NCI-H2171 treated with DMSO at 0.1 percent for 48 hours (cell line): ENCODE measurements at places on chromosomes 2 and 18.

GRCh38 chr18:34929336-34929780 is 111.9 kb upstream of the MAPRE2 start:
- no peak for DNase-seq

DNA sequence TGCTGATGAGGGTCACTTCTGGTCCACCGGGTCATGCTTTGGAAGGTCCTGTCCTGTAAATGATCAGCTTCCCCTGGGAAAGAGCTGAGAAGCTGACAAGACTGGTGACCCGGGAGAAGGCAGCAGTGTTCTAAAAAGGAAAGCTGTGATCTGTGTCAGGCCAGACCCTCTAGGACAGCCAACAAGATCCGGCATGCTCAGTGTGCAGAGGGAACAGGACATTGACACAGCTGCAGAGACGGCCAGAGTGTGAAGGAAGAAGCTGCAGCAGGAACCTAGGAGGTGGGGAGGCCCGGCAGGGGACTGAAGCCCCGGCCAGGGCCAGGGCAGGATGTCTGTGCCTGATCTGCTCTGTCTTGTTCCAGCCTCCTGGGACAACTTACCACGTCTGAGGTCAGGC is 372.7 kb upstream of the ID2 start:
- no peak for DNase-seq

GRCh38 chr2:19857806-19858205 is 44.0 kb downstream of the TTC32 start:
- no peak for DNase-seq

- no peak for DNase-seq
Measured at GRCh38 chr2:134668821-134669220, 50.0 kb downstream of the TMEM163 start.

DNA sequence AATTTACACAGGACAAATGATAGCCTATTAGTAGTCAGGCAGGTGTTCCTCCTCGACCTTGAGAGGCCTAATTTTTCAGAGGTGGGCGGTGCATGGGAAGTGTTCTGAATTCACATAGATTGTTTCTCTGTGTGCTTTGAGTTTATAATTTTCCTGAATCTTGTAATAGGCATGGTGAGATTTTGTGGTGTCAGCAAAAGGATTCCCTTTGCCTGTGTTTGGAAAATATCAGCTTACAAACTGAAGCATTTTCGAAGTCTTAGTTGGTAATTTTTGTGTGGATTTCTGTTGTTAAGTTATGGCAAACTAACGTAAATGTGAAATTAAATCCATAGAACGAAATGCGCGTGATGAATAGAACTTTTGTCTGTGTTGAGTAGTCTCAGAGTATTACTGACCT is 194.0 kb upstream of the RBMS1 start:
- peak; percentile 49 for DNase-seq

DNA sequence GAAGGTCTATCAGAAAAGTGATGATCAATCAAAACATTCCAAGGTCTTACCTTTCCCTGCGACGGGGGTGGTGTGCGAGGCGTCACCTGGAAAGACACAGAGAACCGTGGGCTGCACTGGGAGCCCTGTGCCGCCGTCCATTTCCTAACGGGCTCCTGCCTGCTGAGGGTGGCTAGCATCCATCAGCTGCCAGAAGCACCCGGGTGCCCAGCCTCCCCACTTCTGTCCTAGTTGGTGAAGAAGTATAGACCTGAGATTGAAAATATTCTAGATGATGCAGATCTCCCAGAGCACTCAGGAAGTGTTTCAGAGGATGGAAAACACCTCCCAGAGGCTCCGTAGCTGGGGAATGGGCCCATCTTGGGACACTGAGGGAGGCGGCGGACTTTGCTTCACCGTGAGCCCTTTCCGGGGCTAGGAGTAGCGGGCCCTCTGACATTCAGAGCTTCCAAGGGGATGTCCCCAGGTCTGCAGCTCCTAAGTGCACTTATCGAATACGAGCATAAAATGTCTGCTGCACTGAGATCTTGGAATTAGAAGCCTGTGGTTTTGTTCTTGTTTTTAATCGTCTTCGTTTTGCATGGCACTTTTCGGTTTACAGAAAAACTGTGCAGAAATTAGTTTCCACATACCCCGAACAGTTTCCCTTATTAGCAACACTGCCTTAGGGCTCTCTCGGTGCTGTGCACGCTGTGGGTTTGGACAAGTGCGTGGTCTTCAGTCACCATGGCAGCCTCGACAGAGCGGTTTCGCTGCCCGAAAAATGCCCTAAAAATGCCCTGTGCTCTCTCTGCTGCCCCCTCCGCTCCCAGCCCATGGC is 143.5 kb downstream of the MBP start:
- no peak for DNase-seq

GRCh38 chr18:23998820-23999219 is 15.7 kb upstream of the TTC39C start:
- peak; percentile 95 for DNase-seq

GRCh38 chr2:109454304-109454703 is 159.5 kb downstream of the SEPTIN10 start:
- no peak for DNase-seq

GRCh38 chr2:226491112-226491511 is 308.5 kb downstream of the IRS1 start:
- no peak for DNase-seq

GRCh38 chr2:232600053-232600773 is 33.2 kb upstream of the EFHD1 start:
- DNase-seq = no peak

GRCh38 chr2:217902379-217903141 is 100.2 kb downstream of the TNS1 start:
- no peak for DNase-seq

GRCh38 chr18:6731222-6731596 is 1.7 kb downstream of the ARHGAP28 start:
- DNase-seq = peak; percentile 96

DNA sequence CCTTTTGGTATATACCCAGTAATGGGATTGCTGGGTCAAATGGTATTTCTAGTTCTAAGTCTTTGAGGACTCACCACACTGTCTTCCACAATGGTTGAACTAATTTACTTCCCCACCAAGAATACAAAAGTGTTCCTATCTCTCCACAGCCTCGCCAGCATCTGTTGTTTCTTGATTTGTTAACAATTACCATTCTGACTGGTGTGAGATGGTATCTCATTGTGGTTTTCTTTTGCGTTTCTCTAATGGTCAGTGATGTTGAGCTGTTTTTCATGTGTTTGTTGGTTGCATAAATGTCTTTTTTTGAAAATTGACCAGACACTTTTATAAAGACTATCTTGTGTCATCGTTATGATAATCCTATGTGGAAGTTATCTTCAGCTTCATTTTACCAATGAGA is 16.0 kb upstream of the ATP8B1 start:
- no peak for DNase-seq

- DNase-seq = peak; percentile 84
Measured at GRCh38 chr2:5123582-5124196, 568.5 kb upstream of the SOX11 start.

DNA sequence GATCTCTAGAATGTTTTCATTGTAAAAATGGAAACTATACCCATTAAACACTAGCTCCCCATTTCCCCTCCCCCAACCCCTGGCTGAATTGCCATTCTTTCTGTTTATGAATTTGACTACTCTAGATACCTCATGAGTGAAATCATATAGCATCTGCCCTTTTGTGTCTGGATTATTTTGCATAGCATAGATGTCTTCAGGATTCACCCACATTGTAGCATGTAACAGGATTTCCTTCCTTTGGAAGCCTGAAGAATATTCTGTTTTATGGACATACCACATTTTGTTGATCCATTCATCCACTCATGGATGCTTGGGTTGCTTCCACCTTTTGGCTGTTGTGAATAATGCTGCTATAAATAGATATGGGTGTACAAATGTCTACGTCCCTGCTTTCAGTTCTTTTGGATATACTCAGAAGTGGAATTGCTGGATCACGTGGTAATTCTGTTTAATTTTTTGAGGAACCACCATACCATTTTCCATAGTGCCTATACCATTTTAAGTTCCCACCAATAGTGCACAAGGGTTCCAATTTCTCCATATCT is 7.7 kb upstream of the ASB1 start:
- no peak for DNase-seq

GRCh38 chr18:213505-213904 is 54.3 kb downstream of the THOC1 start:
- no peak for DNase-seq

DNA sequence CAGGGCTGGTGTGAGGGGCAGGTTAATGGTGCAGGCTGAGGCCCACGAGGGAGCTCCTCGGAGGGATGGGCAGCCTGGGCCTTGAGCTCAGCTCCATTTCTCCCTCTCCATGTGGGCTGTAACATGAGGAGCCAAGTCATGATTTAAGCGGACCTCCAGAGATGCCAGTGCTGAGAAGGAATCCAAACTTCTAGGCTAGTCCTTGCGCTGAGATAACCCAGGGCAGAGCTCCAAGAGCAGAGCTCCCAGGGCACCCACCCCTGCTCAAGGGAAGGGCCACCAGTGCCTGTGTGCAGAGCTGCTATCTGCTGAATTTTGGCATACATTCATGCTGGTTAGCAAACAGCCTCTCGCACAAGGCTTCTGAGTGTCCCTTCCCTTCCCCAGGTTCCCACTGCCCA is 95.1 kb downstream of the MRO start:
- DNase-seq = no peak

GRCh38 chr2:227038550-227039189 is 125.3 kb downstream of the COL4A4 start:
- no peak for DNase-seq

- DNase-seq = no peak
Measured at GRCh38 chr2:126753501-126754212, 97.7 kb downstream of the GYPC start.

DNA sequence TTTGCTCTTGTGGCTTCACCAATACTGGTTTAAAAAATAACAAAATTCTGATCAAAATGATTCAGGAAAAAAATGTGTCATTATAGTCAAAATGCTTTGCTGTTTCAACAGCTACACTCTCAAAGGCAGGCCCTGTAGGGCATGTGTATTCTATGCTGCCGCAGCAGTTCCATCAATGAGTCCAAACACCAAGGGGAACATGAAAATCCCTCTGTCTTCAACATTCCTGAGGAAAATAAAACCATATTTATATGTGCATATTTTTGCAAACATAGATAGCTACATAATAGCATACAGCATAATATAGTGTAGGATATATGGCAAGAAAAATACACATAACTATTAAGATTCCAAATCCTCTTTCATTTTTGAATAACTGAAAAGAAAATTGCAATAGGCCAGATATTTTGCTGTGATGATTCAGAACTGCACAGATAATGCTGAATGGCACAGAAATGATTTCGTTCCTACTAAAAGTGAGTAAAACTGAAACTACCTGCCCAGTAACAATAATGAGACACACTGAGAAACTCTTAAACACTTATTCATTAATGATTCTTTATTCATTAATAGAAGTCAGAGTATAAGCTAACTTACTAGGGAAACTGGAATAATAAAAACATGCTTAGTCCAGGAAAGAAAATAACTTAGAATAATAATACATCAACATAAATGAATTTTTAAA is 343.8 kb downstream of the SUCLG1 start:
- DNase-seq = no peak

GRCh38 chr2:4279431-4279830 is 576.1 kb downstream of the DCDC2C start:
- DNase-seq = no peak

DNA sequence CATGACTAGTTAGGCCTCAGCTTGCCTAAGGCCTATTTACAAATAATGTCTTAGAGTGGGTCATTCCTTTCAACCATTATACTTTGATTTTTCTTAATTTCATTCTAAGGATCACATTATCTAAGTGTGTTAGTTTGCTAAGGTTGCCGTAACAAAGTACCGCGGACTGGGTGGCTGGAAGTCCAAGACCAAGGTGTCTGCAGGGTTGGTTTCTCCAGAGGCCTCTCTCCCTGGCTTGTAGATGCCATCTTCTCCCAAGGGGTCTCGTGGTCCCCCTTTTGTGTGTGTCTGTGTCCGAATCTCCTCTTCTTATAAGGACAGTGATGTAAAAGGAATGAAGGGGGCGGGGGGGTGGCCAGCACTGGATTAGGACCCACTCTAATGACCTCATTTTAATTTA is 18.4 kb upstream of the ITM2C start:
- DNase-seq = no peak

DNA sequence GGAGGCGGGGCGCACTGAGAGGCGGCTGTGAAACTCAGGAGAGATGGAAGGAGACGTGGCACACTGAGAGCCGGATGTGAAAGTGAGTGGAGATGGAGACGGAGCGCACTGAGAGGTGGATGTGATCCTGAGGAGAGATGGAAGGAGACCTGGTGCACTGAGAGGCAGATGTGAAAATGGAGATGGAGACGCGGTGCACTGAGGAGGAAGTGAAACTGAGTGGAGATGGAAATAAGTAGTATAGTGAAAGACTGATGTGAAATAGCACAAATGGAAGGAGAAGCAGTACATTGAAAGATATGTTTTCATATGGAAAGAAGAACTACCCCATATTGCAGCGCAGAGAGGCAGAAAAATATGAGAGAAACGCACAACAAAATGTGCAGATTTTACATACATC is 281.6 kb upstream of the RGPD4 start:
- no peak for DNase-seq

- no peak for DNase-seq
Measured at GRCh38 chr2:94759211-94759610, 112.0 kb upstream of the TEKT4 start.

DNA sequence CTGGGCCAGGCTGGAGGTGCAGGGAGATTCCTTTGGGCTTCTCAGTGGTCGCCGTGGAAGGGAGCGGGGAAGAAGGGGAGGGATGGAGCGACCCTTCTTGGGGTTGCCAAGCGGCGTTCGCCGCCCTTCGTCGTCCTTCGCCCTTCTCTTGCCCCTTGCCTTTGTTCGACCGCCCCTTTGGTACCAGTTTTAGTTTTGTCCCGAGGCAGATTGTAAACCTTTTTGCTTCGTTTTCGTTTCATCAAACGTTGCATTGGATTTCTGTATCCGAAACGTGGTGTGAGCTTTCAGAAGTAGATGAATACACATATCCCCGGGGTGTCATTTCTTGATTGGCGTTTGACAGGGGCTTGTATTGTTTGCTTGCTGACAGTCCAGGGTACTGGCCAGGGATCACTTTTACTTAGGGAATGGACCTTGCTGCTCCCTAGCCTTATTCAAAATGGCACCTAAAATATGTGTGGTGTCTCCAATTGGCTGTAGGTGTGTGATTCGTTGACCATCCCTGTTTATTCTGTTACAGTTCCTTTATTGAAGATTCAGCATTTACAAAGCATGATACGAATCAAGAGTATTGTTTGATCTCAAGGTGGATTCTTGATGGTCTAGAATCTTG is 788 bp downstream of the USP14 start:
- DNase-seq = no peak

DNA sequence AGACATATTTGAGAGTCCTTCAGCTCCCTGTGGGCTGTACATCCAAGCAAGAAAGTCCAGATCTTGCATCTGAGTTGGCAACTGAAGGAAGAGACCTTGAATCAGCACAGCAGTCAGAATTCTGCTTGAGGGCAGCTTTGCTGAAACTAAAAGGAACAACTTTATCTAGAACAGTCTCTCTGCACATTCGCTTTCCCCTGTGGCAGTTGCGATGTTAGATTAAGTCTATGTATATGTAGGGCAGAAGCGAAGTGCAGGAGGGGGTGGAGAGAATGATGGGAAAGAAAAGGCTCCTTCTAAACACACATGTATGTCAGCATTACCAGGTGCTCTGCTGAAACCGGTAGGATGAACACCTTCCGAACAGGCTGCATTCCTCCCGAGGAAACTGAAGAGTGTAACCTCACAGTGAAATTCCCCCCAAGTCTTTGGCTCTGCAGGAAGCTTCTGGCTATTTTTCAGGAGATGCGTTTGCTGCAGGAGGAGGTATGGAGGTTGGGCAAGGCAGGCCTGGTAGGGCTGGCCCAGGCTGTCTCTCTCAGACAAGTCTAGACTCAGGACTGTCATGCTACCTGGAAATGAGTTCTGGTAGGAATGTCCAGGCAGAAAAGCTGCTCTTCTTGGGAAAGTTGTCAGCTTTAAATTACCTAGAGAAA is 70.0 kb upstream of the ATL2 start:
- DNase-seq = no peak
